Right lobe of liver (tissue), 6 donors: ENCODE measurements at places on chromosomes 4 and X. TPM values are rescaled to one million over a fixed set of nuclear protein-coding genes. Genes with fewer than 3 reads are reported as not detected.

DNA sequence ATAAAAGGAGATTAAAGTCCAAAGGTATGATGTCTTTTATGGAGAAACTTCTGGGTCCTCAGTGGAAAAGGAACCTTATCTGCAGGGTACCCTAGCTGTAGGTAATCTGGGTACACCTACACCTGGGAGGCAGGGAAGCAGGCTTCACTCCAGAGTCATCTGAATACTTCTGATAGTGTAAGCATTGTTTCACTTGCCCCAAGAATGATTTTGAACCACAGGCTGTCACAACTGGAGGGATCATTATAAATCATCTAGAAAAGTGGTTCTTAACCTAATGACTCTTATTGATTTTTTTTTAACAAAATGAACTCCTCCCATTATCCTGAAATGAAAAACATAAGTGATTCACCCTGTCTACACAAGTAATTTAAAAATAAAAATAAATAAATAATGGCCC lies 44.0 kb upstream of the STK26 start:
- no peak for DNase-seq
- H3K4me1 ChIP-seq = no peaks in the 10 kb centered on the region
- H3K27me3 ChIP-seq = no peaks in the 10 kb centered on the region
- H3K4me3 ChIP-seq = no peak overlapping the region

GRCh38 chrX:103382877-103383276 lies 6.5 kb downstream of the BEX3 start:
- no peak for DNase-seq
- no peak overlapping the region for H3K27ac ChIP-seq
- H3K4me3 ChIP-seq = no peak overlapping the region
- H3K27me3 ChIP-seq = no peaks in the 10 kb centered on the region

DNA sequence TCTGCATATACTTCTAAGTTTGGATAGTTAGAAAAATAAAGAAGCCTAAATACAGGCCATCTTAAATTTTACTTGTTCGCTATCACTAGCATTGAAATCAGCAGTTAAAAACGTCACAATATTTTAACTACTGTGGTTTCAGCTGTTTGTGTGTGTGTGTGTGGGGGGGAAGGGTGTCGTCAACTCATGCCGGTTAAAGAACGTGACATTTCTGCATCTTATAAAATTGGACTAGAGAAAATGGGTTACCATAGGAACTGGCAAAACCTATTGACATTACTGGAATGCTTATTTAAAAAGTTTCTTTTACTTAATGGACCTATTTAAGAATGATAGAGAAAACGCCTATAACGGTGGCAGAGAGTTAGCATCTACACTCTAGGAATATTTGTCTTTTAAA lies 1.2 kb upstream of the CNKSR2 start:
- no peaks in the 10 kb centered on the region for H3K4me1 ChIP-seq
- no peak overlapping the region for H3K4me3 ChIP-seq
- H3K27ac ChIP-seq = no peak overlapping the region
- DNase-seq = no peak
- H3K36me3 ChIP-seq = no peaks in the 10 kb centered on the region
- peaks cover 3% of the 10 kb centered on the region for H3K27me3 ChIP-seq

DNA sequence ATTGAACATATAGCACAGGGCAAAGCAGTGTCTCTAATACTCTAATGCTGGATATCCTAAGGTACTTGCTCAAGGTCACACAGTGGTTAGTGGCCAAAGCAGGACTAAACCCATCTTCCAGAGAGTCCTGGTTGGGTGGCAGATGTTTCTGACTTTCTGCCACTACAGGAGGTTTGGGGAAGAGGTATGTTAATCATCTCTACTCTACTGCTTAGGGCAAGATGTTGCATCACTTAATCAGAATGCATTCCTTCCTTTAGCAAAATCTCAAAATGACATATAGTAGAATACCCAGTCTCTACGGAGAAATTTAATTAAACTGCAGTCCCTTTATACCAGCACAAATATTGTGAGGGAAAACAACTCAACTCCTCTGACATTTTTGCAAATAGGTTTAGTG lies 190.7 kb upstream of the FAM241A start:
- no peak for DNase-seq
- no peaks in the 10 kb centered on the region for H3K27me3 ChIP-seq
- H3K36me3 ChIP-seq = no peaks in the 10 kb centered on the region

GRCh38 chr4:184504385-184504784 lies 30.0 kb upstream of the IRF2 start:
- H3K4me1 ChIP-seq = no peaks in the 10 kb centered on the region
- no peak overlapping the region for H3K4me3 ChIP-seq
- no peak overlapping the region for H3K27ac ChIP-seq
- no peak for DNase-seq
- H3K27me3 ChIP-seq = no peaks in the 10 kb centered on the region
- H3K36me3 ChIP-seq = no peaks in the 10 kb centered on the region

- H3K36me3 ChIP-seq = no peaks in the 10 kb centered on the region
- no peaks in the 10 kb centered on the region for H3K27me3 ChIP-seq
- no peak for DNase-seq
- no peaks in the 10 kb centered on the region for H3K4me1 ChIP-seq
- no peak overlapping the region for H3K4me3 ChIP-seq
- H3K27ac ChIP-seq = no peak overlapping the region
Observed at GRCh38 chr4:4778554-4778953, 80.9 kb upstream of the MSX1 start.

DNA sequence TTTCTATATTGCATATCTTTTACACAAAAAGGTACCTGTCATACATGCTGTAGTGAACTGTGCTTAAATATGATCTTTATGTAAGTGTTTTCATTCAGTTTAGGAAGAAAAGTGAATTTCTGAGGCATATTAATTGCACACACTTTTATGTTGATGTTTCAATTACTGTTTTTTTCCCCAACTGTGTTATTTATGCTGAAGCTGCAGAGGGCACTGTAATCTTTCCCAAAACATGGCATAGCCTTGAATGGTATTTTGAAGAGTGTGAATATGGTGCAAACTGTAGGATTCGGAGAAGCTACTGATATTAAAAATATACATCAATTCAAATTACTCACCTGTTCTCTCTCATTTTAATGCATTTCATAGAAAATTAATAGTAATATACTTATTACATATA lies 6.0 kb upstream of the CENPE start:
- no peak for DNase-seq
- no peaks in the 10 kb centered on the region for H3K27me3 ChIP-seq
- H3K4me1 ChIP-seq = no peaks in the 10 kb centered on the region
- H3K4me3 ChIP-seq = no peak overlapping the region
- no peaks in the 10 kb centered on the region for H3K36me3 ChIP-seq

GRCh38 chr4:123741906-123742305 lies 345.3 kb downstream of the SPRY1 start:
- no peak for DNase-seq
- H3K36me3 ChIP-seq = no peaks in the 10 kb centered on the region

GRCh38 chrX:2664502-2664901 lies 26.6 kb upstream of the CD99 start:
- H3K4me1 ChIP-seq = no peaks in the 10 kb centered on the region
- H3K36me3 ChIP-seq = no peaks in the 10 kb centered on the region
- no peak overlapping the region for H3K4me3 ChIP-seq
- no peak overlapping the region for H3K27ac ChIP-seq

Gene TKTL1
- 0.06 TPM for total RNA-seq

Gene PLK4
- 0.88 TPM for total RNA-seq

Gene SULT1B1
- total RNA-seq = 43.6 TPM

Gene PRR32
- not detected for total RNA-seq

Gene CCKAR
- not detected for total RNA-seq
